MCF 10A (cell line): ENCODE measurements at places on chromosomes 2 and 18. TPM values are rescaled to one million over a fixed set of nuclear protein-coding genes. Genes with fewer than 3 reads are reported as not detected.

DNA sequence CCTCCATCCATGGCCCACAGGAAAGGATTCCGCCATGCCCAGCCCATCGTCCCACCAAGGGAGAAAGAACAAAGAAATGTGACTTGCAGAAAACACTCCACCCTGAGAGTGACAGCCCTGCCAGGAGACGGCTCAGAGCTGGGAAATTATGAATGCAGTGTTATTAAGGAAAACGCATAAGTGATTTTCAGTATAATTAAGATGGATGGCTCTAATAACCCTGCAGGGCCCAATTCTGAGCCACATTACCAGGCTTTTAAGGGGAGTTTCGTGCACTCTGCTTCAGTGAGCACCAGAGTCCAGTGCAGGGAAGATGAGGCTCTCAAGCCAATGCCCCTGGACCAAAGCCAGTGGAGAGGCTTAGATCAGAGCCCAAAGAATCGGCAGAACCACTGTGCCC lies 10.6 kb upstream of the TEX51 start:
- no peaks in the 10 kb centered on the region for H3K4me1 ChIP-seq
- H3K27me3 ChIP-seq: peaks cover 10% of the 10 kb centered on the region
- no peak overlapping the region for H3K27ac ChIP-seq
- no peak for DNase-seq

DNA sequence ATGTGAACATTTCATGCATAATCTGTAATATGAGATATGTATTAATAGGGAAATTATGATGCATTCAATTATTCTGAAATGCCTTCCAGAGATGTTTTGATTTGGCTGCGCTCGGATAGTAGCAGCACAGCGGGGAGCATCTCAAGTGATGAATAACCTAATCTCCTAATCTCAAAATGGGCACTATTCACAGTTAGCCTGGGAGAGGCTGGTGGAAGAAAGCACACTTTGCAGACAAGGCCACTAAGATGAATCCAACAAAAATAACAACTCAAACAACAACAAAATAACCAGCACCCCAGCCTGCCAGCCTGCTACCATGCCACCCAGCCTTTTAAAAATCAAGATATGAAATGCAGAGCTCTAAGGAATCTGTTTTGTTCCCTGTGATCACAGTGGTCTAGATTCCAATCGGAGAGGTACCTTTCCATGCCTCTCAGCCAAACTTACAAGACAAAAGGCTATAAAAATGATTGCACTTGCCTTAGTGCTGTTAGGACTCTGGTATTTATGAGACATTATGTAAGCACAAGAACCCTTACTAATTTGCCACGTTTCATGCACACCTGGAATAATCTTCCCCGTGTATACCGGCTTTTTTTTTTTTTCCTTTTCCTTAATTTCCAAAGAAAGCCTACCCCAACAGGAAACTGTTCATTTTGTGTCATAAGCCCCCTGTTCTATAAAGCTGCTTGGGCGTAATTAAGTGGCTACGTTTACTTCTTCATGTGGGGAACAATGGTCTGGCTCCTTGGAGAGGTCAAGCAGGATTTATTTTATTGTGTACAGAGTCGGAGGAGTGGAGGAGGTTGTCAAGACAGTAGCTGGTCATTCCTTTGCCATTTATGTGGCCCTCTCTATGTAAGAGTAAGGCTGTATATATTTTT lies 526.9 kb upstream of the FANCL start:
- no peaks in the 10 kb centered on the region for H3K4me1 ChIP-seq
- no peak overlapping the region for H3K27ac ChIP-seq
- no peak overlapping the region for H3K4me3 ChIP-seq
- H3K36me3 ChIP-seq: no peaks in the 10 kb centered on the region
- H3K27me3 ChIP-seq: no peaks in the 10 kb centered on the region
- DNase-seq: no peak

GRCh38 chr2:167293943-167294775 lies 405.9 kb downstream of the XIRP2 start:
- peaks cover 12% of the 10 kb centered on the region for H3K4me1 ChIP-seq
- DNase-seq: no peak
- H3K36me3 ChIP-seq: no peaks in the 10 kb centered on the region
- H3K27ac ChIP-seq: no peak overlapping the region
- H3K27me3 ChIP-seq: peaks cover 94% of the 10 kb centered on the region

DNA sequence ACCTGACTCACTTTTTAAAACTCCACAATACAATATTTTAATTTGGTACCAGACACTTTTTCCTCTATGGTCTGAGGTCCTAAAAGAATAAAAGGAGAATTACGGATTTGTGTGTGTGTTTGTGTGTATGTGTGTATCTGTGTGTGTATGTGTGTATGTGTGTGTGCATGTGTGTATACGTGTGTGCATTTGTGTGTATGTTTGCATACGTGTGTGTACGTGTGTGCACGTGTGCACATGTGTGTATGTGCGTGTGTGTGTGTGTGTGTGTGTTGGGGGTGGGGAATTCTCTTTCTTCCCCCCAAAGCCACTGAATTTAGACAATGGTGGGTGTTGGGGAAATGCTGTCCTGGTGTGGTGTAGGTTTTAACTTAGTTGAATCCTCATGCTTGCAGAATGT lies 807.7 kb upstream of the SALL3 start:
- H3K27ac ChIP-seq: no peak overlapping the region
- H3K4me3 ChIP-seq: no peak overlapping the region
- H3K36me3 ChIP-seq: no peaks in the 10 kb centered on the region

GRCh38 chr18:3400567-3401296 lies 49.2 kb upstream of the TGIF1 start:
- no peak for DNase-seq
- no peaks in the 10 kb centered on the region for H3K36me3 ChIP-seq
- H3K4me3 ChIP-seq: no peak overlapping the region
- H3K27ac ChIP-seq: no peak overlapping the region

The ELOA2 gene
- total RNA-seq: not detected in 2 replicates
